ENCODE measurements at places on chromosomes 4 and X.
A peak's percentile ranks its signal among the peaks of the same experiment; 100 is the strongest.

GRCh38 chr4:186954509-186954908 lies 230.9 kb upstream of the FAT1 start:
- no peak for DNase-seq

DNA sequence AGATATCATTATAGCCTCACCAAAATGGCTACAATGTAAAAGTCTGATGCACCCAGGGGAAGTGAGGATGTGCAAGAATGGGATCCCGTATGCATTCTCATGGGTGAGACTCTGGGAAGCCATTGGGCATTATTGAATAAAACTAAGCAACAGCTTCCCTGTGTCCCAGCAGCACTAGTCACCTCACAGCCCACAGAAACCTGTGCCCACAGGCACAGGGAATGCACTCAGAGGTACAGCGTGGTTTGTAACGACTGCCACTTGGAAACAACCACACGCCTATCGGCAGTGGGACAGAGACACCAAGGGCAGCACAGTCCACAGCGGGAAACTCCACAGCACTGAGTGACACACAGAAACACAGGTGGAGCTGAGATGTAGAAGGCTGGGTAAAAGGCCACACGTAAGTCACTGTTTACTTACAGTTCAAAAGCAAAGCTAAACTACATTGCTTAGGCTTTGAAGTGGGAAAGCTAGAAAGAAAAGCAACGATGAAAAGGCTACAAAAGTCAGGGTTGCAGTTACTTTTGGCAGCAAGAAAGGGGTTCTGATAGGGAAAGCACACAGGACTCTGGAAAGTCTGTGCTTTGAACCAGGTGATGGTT lies 69.2 kb downstream of the HAUS3 start:
- DNase-seq = no peak

DNA sequence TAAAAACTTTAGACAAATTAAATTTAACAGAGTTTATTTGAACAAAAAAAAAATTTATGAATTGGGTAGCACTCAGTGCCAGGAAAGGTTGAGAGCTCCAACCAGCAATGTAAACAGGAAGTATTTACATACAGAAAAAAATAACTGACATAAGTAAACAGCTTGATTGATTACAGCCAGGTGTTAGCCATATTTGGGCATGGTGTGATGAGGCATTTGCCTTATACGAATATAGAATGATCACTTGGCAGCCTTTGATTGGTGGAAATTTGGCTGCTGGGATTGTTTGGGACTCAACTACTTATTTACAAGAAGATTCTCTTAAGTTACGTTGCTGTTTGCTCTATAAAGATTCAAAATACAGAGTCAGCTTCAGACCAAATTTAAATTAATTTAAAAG lies 172.0 kb downstream of the ADAM29 start:
- no peak for DNase-seq

DNA sequence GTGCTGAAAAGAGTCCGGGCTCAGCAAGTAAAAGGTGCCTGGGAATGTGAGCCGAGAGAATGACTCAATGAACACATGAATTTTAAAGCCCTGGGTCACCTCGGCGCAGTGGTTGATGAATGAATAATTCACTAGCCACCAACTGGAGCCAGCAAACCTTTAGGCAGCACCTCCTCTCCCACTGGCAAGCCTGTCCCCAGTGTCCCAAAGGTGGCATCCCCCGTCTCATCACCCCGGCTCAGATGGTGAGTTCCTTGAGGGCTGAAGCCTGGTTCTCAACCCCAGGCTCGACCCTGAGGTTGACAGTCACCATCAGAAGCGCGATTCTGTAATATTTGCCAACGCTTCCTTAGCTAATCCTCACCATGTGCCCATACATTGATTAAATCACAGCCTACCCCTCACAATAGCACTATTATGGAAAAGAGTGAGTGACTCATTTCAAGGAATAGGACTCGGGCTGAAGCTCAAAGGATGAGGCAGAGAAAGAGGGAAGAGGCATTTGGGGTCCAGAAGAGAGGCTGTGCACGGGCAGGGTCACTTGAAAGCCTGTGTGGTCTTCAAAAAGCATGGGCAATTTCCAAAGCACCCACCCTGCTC lies 2.7 kb upstream of the CCNQ start:
- DNase-seq = no peak

- no peak for DNase-seq
Observed at GRCh38 chr4:95742179-95742578, 97.7 kb upstream of the PDHA2 start.

DNA sequence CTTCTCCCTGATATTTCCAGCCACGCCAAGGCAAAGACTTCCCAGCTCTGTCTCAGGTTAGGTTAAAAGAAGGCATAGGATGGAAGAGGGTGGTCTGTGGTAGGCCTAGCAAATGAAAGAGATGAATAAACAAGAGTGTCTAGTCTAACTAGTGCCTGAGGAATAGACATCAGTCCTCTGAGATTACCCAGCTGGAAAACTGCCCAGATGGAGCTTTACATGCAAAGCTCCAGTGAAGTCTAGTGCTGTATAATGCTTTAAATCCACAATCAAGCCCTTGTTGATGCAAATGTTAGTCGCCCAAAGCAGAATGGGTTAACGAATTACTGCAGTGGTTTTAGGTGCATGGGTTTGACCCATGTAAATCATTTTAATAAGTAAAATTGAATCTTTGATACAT lies 24.8 kb upstream of the GUCY1B1 start:
- DNase-seq = no peak

GRCh38 chr4:2881431-2881830 lies 37.8 kb downstream of the ADD1 start:
- DNase-seq = no peak

GRCh38 chrX:120857240-120857639 lies 18.4 kb downstream of the CT47B1 start:
- peak; percentile 5 for DNase-seq

GRCh38 chrX:17939724-17940123 lies 78.6 kb upstream of the RAI2 start:
- no peak for DNase-seq

- no peak for DNase-seq
Observed at GRCh38 chr4:2424581-2424980, 5.8 kb downstream of the CFAP99 start.

DNA sequence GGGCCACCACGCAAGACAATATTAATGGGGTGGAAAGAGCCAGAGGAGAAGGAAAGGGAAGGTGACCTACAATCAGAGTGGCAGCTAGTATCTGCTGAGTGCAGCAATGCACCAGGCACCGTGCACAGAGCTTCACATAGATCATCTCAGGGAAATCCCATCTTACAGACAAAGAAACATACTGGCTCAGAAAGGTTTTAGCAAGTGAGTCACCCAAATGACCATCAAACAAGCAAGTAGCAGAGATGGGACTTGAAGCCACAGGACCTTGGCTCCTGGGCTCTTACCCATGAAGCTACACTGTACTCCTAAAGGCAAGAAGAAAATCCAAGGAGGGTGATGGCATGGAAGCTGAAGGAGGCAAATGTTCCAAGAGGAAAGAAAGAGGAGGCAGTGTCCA lies 6.8 kb downstream of the ANXA5 start:
- peak; percentile 18 for DNase-seq

- DNase-seq = no peak
Observed at GRCh38 chrX:109943740-109944092, 59.2 kb upstream of the TMEM164 start.

GRCh38 chr4:162056990-162057389 lies 106.8 kb downstream of the FSTL5 start:
- DNase-seq = no peak

- DNase-seq = no peak
Observed at GRCh38 chrX:40092808-40093435, 4.8 kb downstream of the BCOR start.

DNA sequence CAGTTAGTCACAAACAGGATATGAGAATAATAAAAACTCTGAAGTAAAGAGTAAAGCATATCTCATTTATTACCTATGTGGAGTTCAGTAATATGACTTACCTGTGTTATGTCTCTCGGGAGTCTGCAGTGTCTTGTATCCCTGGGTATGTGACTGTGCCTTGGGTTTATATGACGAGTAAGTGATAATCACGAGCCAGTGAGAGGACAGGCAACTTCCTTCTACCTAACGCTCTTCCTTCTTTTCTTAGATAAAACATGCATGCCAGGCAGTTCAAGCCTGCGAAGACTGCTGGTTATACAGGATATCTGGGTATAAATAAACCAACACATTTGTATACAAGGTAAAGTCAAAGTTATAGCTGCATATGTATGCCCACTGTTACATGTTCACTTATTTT lies at the start of gene HPGDS:
HPGDS (minus strand) TSS at position 143 of the 400 bp plus-strand sequence. CDS start 8,207 bp downstream, outside the sequence.
- DNase-seq = peak; percentile 61

DNA sequence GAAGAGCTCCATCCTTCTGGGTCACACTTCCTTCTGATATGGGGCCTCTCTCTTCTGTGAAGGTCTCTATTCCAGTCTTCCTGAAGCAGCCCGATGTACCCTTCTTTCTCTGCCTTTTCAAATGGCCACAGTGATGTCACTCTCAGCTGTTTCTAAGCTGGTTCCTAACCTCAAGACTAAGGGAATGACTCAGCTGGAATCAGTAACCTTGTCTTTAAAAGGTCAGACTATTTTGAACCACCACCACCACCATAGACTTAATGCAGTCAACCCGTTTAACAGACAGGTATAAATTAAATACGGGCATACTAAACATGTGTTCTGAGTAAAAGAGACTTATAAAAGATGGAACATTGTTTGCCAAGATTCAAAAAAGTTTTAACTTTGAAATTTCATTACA lies 121.0 kb downstream of the PPA2 start:
- DNase-seq = peak; percentile 67

- no peak for DNase-seq
Observed at GRCh38 chr4:129335276-129335675, 239.3 kb downstream of the C4orf33 start.

DNA sequence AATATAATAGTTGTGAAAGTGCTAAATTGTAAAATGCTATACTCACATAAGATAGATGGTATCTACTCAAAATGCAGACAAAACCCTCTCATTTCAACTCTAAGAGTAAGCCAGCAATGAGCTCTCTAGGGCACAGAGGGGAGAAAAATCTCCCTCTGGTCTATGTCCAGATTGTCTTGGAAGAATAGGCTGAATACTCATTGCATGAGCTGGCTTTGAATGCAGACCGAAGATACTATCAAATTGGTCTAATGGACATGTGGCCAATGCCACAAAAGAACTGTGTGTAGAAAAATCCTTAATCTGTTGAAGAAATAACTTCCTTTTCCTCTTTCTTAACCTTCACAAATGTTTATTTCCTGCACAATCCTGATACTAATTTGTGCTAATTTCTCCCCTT lies 3.5 kb downstream of the ZXDA start:
- DNase-seq = no peak

DNA sequence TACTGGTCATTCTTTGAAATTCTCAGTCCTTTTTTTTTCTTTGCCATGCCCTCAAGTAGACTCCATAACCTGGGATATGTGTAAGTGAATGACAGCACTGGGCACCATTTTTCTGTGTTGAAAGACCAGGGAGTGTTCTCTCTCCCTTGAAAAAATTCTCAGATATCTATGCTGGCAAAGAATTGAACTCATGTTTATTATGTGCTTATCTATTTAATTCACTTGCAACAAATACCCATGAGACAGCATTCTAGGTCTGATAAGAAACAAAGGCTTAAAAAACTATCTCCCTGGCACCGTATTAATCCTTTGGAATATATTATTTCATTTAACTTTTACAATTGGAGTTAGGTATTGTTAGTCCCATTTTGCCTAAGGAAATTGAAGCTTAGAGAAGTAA lies 36.7 kb downstream of the LARP7 start:
- no peak for DNase-seq

GRCh38 chr4:159169404-159170302 lies 66.8 kb downstream of the RAPGEF2 start:
- no peak for DNase-seq

- peak; percentile 34 for DNase-seq
Observed at GRCh38 chrX:134782796-134783195, 124.5 kb upstream of the PLAC1 start.

DNA sequence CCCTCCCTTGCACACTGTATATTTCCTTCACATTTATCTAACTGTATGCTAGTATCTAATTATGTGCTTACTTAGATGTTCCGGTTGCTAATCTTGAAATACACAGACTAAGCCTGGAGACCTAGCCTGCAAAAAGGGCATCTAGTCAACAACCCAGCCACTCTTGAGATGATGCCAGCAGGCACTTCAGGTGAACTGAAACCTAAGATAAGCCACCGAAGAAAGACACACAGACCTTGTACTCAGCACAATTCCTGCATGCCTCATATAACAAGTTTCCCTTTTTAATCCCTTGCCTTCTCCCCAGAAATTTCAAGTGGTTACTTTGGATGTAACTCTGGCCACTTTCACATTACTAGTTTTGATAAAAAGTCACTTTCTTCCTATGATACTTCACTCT lies 2506.6 kb downstream of the ARAP2 start:
- DNase-seq = no peak

DNA sequence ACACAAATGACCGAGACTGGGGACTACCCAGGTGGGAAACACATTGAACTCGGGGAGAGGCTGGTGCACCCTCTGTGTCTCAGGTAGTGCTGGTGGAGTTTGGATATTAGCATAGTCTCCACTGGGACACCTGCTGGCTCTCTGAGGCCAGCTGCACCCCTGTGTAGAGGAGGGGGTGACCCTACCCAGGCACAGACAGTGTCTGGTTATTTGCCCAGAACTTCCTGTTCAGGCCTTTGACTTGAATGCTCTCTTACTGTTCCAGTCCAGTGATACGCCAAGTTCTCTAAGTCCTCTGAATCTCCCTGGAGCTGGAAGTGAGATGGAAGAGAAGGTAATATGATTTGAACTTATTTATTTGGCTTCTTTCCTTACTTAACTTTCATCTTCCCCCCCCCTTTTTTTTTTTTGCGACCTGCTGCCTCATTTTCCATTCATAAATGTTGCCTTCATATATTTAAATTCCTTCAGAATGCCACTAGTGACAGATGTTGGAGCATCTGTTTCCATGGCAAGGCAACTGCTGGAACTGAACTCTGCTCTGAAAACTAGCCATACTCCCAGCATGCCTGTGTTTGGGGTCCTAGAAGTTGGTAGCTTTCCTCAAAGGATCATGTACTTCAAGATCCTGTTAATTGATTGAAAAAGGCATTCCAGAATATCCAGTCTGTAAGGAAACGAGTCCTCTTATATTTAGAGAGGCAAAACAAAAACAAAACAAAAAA lies 76.7 kb downstream of the AASDH start:
- no peak for DNase-seq

DNA sequence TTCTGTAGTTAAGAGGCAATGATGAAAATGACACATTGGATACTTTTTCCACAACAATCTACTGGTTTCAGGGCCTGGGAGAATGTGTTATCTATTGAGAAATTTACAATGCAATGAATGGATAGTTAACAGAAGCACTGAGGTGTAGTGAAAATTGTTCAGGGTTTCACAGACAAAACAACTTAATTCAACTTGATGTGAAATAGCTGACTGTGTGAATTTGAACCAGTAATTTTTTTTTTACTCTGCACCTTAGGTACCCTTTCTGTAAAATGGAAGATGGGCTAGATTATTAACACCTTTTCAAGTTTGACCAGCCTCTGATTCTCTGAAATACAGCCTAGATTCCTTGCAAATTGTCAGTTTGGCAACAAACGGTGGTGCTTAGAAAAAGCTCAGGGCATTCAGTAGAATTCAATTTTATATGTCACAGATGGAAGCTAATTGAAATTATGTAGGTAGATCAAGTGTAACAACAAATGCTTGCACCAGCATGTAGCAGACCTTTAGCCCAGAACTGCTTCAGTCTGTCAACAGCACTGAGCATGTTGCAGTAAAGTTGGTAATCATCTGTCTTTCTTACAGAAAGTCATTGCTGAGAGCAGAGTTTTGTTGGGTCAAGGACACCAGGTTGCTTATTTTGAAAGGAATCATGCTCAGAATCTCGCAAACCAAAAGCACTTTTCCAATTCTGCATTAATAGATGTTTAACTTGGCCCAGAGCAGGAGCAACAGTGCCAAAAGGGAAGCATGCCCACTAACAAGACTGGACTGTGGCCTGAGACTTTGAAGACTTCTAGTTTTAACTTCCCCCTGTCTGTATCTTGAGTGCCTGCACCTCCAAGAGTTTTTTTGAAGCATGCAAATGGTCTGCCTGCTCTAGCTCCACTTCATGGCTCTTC lies 526.6 kb downstream of the PACRGL start:
- no peak for DNase-seq
